ENCODE measurements at places on chromosomes 6 and 20. TPM values are rescaled to one million over a fixed set of nuclear protein-coding genes. Genes with fewer than 3 reads are reported as not detected.

FOXC1 gene
- total RNA-seq = 1.8 TPM

OR2J3 gene
- total RNA-seq = not detected

THBS2 gene
- 18.6 TPM for total RNA-seq

STK4 gene
- total RNA-seq = 22.3 TPM

WFDC11 gene
- not detected for total RNA-seq

- DNase-seq = peak; percentile 58
These were observed 87.3 kb upstream of the AKIRIN2 start for GRCh38 chr6:87789198-87789899.

- no peak for DNase-seq
These were observed 30.0 kb upstream of the RAB23 start for GRCh38 chr6:57252137-57252536.

GRCh38 chr6:14316651-14317386, 199.2 kb downstream of the CD83 start:
- no peak for DNase-seq

DNA sequence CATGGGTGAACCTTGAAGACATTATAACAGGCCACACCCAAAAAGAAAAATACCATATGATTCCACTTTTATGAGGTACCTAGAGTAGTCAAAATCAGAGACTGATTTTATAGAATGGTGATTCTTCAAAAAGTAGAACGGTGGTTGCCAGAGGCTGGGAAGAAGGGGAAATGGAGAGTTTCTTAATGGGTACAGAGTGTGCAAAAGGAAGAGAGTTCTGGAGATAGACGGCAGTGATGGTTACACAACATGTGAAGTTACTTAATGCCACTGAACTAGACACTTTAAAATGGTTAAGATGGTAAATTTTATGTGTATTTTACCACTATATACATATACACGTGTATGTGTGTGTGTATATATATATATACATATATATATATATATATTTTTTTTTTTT, 80.8 kb downstream of the PRND start:
- no peak for DNase-seq
